ENCODE measurements at places on chromosomes 5 and 9.

- DNase-seq, result peak; percentile 71
Measured at GRCh38 chr5:125372694-125373631, 626.5 kb upstream of the ZNF608 start.

GRCh38 chr9:110891760-110892159, 146.5 kb downstream of the LPAR1 start:
- DNase-seq, result no peak

GRCh38 chr5:58898538-58898937, 315.7 kb downstream of the RAB3C start:
- DNase-seq, result no peak

DNA sequence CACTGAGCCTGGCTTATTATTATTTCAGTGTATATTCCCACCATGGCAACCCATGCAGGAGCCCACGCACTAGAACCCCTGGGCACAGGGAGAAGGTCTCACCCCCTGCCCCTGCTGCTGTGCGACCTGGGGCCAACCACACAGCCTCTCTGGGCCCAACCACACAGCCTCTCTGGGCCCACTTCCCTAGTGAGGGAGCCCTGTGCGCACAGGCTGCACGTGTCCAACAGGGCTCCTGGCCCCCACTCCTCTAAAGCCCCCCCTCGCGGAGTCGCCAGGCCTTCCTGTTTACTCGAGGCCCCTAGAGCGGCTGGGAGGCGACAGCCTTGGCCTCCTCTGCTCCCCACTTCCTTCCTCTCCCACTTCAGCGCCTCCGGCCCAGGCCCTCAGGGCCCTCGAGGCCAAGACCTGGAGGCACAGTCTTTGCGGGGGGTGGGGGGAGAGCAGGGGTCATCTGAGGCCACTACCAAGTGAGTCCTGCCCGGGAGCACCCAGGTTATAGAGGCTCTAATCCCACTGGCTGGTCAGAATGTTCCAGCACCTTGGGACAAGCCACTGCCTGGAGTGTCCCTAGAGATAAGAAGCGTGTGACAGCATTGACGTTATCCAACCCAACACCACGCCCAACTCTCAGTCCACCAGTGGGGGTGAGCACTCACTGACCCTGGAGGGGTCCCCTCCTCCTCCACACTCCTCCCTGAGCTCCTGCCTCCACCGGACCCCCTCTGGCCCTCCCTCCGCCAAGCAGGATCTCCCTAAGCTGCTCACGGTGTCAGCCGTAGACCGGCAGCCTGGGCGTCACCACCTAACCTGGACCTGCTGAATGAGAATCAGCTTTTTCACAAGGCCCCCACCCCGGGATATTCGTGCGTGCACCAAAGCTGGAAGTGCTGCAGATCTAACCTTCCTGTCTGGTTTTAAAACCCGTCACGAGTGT, 7.9 kb upstream of the ENG start:
- DNase-seq, result no peak

GRCh38 chr5:170701334-170701733, 82.2 kb upstream of the GABRP start:
- no peak for DNase-seq

DNA sequence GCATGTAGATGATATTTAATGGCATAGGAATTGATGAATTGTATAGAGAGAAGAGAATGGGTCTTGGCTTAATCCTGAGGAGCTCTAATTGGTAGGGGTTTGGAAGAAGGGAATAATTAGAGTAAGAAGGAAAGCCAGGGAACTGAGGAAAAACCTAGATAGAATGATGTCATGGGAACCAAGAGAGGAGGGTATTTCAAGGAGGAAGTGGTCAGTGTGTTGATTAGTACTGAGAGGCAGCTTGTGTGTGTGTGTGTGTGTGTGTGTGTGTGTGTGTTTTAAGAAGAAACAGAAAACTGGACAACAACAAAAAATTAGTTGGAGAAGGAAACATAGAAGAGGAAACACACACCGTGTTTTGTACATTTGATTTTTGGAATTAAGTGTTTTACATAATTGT, 42.8 kb downstream of the MAST4 start:
- no peak for DNase-seq

- DNase-seq, result no peak
Measured at GRCh38 chr5:141853895-141854626, 24.1 kb downstream of the PCDH1 start.

GRCh38 chr9:23825700-23826099, 340 bp downstream of the ELAVL2 start:
- DNase-seq, result no peak

DNA sequence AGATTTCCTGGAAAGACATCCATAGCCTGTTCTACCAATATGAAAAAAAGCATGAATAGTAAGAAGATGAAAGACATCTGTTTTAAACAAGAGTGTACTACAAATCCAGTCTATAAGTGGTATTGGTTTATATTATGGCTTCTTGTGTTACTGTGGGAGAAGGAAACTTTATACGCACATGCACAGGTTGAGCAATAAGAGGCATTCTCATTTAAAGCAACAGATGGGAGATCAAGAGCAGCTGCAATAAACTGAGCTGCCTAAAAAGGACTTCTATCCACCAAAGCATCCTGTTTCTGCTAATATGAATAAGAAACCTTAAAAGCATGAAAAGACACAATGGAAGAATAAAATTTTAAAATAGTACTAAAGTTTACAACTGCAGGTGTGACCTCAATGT, 8.6 kb upstream of the PCDHB1 start:
- DNase-seq, result no peak

DNA sequence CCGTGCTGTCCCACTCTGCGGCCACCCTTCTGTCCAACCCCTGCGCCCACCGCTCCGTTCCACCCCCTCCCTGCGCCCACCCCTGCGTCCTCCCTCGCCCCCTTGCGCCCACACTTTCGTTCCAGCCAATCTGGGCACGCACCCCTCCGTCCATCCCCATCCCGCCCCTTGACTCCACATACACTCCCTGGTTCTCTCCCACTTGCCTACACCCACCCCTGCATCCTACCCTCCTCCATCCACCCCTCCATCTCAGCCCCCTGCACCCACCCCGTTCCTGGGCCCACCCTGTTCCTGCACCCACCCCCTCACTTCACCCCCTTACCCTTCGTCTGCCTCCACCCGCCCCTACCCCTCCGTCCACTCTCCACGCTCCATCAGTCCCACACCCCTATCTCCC, 7.0 kb downstream of the ADAMTS13 start:
- no peak for DNase-seq

GRCh38 chr9:15357050-15357653, 50.1 kb upstream of the TTC39B start:
- DNase-seq, result no peak

DNA sequence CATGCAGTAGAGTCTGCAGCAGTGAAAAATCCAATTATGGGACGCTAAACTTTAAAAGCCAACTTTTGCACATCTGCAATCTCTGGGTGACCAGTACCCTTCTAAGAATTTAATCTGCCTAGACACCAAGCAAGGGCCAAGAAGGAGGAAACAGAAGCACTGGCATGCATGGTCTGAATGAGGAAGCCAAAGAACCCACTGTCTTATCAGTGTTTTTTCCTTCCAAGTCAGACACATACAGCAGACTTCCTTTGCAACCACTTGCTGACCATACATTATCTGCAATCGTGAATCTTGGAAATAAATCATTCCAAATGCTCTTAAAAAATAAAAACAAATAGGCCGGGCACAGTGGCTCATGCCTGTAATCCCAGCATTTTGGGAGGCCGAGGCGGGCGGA, 65.9 kb downstream of the DEPDC1B start:
- no peak for DNase-seq

GRCh38 chr9:86660146-86660943, 287.0 kb downstream of the GAS1 start:
- no peak for DNase-seq

DNA sequence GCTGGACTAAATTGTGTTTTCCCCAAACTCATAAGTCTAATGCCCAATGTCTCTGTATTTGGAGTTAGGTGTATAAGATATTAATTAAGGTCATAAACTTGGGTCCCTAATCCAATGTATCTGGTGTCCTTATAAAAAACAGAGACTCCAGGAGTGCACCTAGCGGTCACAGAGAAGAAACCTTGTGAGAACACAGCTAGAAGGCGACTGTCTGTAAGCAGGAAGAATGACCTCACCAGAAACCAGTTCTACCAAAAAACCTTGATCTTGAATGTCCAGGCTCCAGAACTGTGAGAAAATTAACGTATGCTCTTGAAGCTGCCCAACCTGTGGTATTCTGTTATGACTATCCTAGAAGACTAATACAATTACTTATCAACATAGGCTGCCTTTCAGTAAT, 591.7 kb upstream of the PTPRD start:
- no peak for DNase-seq

Data from HAP-1 (cell line).